Daoy (cell line): ENCODE measurements at places on chromosomes 16 and 17. TPM values are rescaled to one million over a fixed set of nuclear protein-coding genes. Genes with fewer than 3 reads are reported as not detected.

Gene RPS6KB1
- 14.4 and 16.1 TPM in 2 replicates for total RNA-seq

Gene CALB2
- total RNA-seq, result 8.1 and 11.3 TPM in 2 replicates

Gene GOSR2
- total RNA-seq, result 53.2 and 67.7 TPM in 2 replicates

Gene HS3ST3A1
- total RNA-seq, result 17.4 and 22.1 TPM in 2 replicates

Gene TBC1D26
- not detected in 2 replicates for total RNA-seq
